ENCODE measurements at places on chromosomes 6 and 20. TPM values are rescaled to one million over a fixed set of nuclear protein-coding genes. Genes with fewer than 3 reads are reported as not detected.

Gene LST1
- 0.23 TPM for total RNA-seq

Gene EFCAB8
- total RNA-seq, result 0.33 TPM

Gene TGIF2
- 7.8 TPM for total RNA-seq

Gene TOX2
- total RNA-seq, result 2.2 TPM

Gene GPX5
- not detected for total RNA-seq

Gene KCNB1
- total RNA-seq, result 0.07 TPM

Gene HCRTR2
- not detected for total RNA-seq

Gene SRMS
- total RNA-seq, result not detected

Gene WFDC12
- not detected for total RNA-seq

Gene SLC44A4
- total RNA-seq, result not detected

Gene OCSTAMP
- not detected for total RNA-seq

Gene HLA-F
- 2.9 TPM for total RNA-seq

Gene NKAIN4
- total RNA-seq, result not detected

Gene CABLES2
- 1.0 TPM for total RNA-seq

Gene TNXB
- total RNA-seq, result 9.8 TPM

Gene SLC24A3
- total RNA-seq, result 4.1 TPM

Gene ITPR3
- 24.6 TPM for total RNA-seq

Gene ADGB
- not detected for total RNA-seq

Gene CLIC1
- total RNA-seq, result 417 TPM

Gene TRIM10
- not detected for total RNA-seq

Gene NQO2
- total RNA-seq, result 33.9 TPM

Gene VGLL2
- not detected for total RNA-seq

Gene ATP9A
- 55.8 TPM for total RNA-seq

Gene PAK5
- total RNA-seq, result 0.03 TPM

Gene FUCA2
- total RNA-seq, result 43.0 TPM

Gene MDFI
- 0.33 TPM for total RNA-seq

Data from smooth muscle cell of the pulmonary artery (primary cell).